ENCODE measurements at places on chromosomes 12 and 14.

- DNase-seq: no peak
Observed at GRCh38 chr12:12892681-12893141, 1.3 kb downstream of the GPRC5A start.

GRCh38 chr14:101624536-101624935 lies 63.2 kb downstream of the DIO3 start:
- no peak for DNase-seq

DNA sequence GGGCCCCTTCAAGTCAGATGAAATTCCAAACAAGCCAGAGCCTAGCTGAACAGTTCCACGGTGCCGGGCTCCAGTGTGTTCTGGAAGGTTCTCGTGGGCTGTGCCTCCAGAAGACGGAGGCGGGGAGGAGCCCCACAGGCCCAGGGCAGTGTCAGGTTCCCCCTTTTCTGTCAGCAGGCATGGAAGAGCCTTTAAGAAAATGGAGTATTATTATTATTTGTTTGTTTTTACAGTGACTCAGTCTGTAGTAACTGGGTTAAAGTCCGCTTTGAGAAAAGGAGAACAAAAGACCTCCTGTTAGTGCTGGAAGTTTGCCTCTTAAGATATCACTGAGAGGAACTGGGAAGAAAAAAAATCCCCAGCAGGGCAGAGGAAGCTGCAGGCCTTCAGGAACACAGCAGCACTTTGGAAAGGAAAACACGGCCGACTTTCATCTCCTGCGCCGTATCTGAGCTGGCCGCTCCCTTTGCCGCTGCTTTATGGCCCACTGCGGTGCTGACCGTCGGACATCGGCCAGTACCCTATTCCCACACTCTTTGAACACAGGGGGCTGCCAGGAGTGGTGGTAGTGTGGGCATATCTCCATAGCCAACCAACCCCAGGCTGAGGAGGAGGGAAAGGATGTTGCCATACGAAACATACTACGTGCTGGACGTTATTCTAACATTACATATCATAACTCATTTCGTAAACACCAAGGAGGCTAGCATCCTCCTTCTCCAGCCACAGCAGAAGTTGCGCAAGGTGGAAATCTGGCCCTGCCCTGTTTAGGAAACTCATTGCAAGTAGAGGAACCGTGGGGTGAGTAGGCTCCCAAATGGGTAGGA lies 194.0 kb downstream of the ZFP36L1 start:
- DNase-seq: no peak

DNA sequence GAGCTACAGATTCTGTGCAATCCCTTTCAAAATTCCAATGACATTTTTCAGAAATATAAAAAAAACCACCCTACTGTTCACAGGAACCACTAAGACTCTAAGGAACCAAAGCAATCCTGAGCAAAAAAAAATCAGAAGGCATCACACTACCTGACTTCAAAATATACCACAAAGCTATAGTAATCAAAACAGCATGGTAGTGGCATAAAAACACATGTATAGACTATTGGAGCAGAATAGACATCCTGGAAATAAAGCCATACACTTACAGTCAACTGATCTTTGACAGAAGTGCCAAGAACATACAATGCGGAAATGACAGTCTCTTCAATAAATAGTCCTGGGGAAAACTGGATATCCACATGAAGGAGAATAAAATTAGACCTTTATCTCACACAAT lies 56.5 kb downstream of the EGLN3 start:
- no peak for DNase-seq

DNA sequence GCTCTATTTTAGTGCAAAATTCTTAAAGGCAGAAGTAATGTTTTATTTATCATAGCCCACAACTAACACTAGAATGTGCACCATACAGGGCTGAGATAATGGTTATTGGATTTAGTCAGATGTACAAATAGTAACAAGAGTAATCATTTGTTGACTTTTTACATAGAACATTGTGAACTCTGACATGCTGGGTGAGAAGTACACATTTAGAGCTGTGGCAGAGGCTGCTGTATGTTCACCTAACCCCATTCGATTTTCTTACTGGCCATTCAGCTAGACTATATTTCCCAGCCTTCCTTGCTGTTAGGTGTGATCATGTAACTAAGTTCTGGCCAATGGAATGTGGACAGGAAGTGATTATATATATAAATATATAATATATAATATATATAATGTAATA lies 89.1 kb downstream of the DRAM1 start:
- DNase-seq: no peak

DNA sequence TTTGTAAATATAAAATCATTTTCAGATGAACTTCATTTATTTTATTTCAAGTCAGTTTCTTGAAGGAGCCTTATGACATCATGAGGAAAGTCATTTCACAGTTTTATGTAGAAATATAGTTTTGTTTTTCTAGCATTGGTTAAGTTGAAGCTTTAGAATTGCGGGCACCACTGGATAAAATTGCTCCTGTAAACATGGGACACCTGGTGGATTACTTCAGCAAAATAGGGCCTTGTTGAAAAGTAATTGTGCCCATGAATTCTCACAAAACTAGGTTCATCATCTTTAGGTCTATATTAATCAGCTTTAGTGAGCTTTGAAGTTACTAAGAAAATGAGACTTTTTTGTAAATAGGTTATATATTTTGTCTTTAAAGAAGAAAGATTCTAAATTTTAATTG lies 25.3 kb downstream of the CNTN1 start:
- DNase-seq: no peak

GRCh38 chr14:103744621-103745395 lies 29.2 kb downstream of the ZFYVE21 start:
- DNase-seq: no peak

DNA sequence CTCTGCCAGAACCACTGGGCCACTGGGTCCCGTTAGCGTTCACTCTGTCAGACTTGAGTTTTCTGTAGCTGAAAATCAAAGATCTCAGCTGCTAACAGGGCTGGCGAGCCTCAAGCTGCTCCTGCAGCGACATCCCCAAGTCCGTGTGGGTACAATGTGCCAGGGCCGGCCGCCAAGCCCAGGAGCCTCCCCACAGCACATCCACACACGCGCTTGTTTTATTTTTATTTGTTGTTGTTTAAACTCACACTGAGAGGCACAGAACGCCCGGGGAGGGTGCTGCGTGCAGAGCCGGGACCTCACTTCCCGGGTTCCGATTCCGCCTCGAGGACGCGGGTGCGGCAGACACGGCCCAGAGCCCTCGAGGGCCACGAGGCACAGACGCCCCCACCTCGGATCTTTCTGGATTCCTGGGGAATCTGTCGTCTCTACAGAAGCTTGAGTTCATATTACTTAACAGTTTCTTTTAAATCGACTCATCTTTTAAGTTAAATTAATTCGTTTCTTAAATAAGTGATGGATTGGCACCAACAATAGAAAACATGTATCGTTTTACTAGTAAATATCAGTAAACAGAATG lies 9.3 kb downstream of the GALNT9 start:
- no peak for DNase-seq

- DNase-seq: no peak
Observed at GRCh38 chr12:66072566-66072965, 58.0 kb downstream of the LLPH start.

DNA sequence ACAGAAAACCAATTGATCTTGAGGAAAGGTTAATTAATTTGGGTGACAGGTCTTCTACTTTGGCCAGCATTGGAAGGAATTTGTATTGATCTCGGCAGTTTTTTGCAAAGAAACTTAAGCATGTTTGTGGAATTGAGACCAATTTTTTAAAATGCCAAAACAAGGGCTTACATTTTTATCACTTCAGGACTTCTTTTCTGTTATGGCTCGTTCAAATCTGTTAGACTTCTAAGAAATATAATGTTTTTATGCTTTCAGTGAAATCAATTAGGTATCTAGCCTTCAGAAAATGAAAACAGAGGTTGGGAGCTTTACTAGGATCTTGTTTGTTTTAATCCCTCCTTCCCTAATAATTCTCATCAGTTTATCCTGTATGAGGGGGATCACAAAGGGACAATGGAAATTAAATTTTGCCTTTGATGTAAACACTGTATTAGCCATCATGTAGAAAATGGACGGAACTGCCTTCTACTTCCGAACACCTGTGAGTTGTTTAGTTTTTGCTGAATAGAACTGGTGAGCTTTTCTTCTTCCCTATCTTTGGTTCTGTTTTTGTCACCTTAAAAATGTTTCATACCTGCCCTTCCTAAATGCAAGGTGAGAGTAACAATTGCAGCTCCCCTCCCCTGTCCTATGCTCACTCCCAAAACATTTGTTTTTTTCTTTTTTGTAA lies 7.8 kb downstream of the FOXA1 start:
- no peak for DNase-seq

- DNase-seq: no peak
Observed at GRCh38 chr14:89849931-89850330, 104.6 kb downstream of the EFCAB11 start.

- DNase-seq: no peak
Observed at GRCh38 chr12:57886542-57886941, 40.0 kb upstream of the CTDSP2 start.

DNA sequence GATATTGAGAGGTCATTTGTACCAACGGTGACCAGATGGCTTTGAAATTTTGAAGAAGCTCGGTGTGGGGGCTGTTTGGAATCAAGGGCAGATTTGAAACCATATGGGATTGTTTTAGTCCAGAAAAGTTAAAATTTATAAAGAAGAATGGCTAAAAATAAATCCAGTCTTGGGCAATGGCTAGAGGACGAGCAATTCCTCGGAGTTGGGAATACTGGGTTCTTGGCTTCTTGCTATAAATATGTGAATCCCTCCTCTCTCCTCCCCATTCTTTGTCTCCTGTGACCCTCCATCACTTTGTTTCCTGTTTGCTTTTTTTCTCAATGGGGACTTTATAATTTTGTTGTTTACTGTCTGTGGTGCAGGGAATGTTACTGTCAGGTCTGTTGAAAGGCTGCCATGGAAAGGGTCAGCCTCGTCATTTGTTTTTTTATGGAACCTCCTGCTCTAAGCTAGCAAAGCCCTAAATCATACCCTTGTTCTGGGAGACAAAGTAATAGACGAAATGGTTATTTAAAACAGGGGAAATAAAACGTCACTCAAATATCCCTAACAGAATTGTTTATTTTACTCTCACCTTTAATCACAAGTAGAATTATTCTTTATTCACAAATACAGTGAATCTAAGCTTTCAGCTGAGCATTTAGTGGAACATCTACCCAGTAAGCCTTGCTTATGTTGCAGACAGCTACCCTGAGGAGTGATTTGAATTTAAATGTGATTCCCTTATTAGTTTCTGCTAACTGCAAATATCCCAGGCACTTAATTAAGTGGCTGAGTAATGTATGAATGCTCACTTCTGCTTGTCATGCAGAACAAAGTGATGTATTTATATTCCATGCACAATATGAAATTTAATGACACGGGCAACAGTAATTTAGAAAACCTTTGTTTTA lies 273.1 kb upstream of the NOVA1 start:
- no peak for DNase-seq

DNA sequence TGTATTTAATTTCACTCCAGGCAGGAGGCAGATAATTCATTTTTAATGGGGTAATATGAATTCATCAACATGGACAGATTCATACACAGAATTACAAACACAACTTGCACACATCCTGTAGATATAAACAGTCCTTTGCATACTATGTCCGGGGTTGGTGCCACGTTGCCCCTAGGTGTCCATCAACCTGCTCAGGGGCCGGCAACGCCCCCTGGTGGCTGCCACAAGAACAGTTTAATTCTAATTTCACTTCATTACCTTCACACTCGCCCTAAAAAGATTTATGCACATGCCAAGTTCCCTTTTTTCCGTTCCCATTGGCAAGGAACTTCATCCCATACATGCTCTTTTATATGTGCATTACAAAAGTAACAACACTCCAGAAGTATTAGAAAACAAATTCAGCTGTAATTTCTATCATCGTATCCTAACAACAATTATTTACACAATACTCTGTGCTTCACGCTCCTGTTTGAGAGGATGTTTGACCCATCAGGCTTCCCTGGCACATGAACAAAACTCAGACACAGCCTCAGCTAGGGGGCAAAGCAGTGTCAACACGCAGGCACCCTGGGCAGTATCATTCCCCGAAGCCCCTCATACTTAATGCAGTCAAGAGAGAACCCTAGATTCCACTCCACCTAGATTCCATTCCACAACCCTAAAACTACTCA lies 15.5 kb downstream of the MANSC1 start:
- peak; percentile 46 for DNase-seq

- DNase-seq: no peak
Observed at GRCh38 chr12:72872238-72872887, 600.2 kb downstream of the TRHDE start.

GRCh38 chr14:90361865-90362557 lies 30.3 kb upstream of the NRDE2 start:
- DNase-seq: no peak

DNA sequence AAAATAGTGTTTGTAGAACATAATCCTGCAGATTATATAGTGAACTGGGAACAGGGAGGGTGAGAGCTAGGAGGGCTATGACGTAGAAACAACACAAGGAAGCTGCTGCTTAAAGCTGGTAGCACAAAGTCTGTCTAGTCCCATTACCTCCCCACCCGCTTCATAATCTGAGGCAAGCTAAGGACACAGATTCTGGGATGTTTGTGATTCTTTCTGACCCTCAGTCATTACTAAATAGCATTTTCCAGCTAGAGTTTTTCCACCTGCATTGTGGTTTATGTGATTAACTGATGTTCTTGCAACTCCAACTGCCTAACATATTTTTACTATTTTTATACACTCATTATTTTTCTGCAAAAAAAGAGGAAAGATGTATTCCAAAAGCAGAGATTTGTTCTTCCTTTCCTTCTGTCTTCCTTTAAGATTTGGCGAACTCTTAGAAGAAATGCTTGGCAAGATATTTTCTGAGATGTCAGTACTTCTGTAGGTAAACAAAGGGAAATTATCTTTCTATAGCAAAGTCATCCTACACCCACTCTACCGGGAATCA lies 293.2 kb upstream of the FAR2 start:
- no peak for DNase-seq

- DNase-seq: no peak
Observed at GRCh38 chr12:71268598-71269280, 110.9 kb upstream of the TSPAN8 start.

- no peak for DNase-seq
Observed at GRCh38 chr14:60777856-60778578, 43.5 kb downstream of the MNAT1 start.

- no peak for DNase-seq
Observed at GRCh38 chr14:51715742-51716141, 64.0 kb downstream of the FRMD6 start.

DNA sequence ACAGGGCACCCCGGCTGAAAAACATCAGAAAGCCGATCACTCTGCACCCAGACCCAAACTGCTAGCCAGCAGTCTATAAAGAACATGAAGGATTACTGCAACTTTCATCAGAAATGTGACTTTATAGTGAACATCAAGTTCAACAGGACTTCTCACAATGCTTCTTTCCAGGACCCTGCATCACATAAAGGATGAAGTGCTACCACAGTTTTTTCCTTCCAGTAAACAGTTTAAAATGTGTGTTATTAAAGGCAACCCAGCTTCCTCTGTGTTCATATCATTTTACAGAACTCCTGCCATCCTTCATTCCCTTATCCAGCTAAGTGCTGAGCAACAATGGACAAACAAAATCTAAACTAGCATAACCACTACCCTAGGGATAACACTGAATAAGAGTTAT lies 280.3 kb upstream of the DIO2 start:
- DNase-seq: no peak

GRCh38 chr12:26566675-26567074 lies 266.3 kb downstream of the ITPR2 start:
- DNase-seq: no peak

All from activated T-helper 1 cell treated with Interleukin-2 at 50 U/mL for 16 hours (primary cell).